Muscle of leg (tissue), 16 donors: ENCODE measurements at places on chromosomes 1 and 21.

DNA sequence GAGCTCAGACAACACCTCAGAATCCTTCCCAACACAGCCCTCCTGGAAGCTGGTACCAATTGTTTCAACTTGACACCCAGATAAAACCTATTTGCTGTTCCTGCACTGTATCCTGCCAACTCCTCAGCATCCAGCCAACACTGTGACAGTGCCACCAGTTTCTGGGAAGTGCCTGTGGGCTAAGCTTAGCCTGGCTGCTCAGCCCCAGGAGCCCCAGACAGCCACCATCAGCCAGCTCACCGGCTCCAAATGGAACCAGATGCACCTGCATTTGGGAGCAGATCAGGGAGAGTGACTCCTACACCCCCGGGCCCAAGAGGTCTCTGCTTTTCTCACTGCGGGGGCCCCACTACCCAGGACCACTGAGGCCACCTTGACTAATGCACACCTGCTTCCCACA is 24.9 kb downstream of the KCNN3 start:
- no peaks in the 10 kb centered on the region for H3K36me3 ChIP-seq
- no peak overlapping the region for H3K27ac ChIP-seq
- no peak for DNase-seq
- H3K4me3 ChIP-seq: no peak overlapping the region
- H3K4me1 ChIP-seq: peaks cover 87% of the 10 kb centered on the region

- H3K27me3 ChIP-seq: no peaks in the 10 kb centered on the region
- DNase-seq: no peak
- H3K36me3 ChIP-seq: peaks cover 4% of the 10 kb centered on the region
- no peak overlapping the region for H3K4me3 ChIP-seq
Observed at GRCh38 chr1:155011004-155011416, 8.4 kb downstream of the ZBTB7B start.

- H3K27me3 ChIP-seq: no peaks in the 10 kb centered on the region
- peak overlapping the region; percentile 74 for H3K27ac ChIP-seq
- H3K36me3 ChIP-seq: no peaks in the 10 kb centered on the region
- H3K4me1 ChIP-seq: peaks cover 95% of the 10 kb centered on the region
Observed at GRCh38 chr21:38990424-38990794, 184.7 kb downstream of the ETS2 start.

- H3K27ac ChIP-seq: no peak overlapping the region
- DNase-seq: no peak
- no peaks in the 10 kb centered on the region for H3K27me3 ChIP-seq
- no peak overlapping the region for H3K4me3 ChIP-seq
- no peaks in the 10 kb centered on the region for H3K36me3 ChIP-seq
Observed at GRCh38 chr1:89535537-89535936, 10.9 kb downstream of the LRRC8B start.

GRCh38 chr1:86339906-86340305 is 56.2 kb downstream of the ODF2L start:
- no peaks in the 10 kb centered on the region for H3K4me1 ChIP-seq
- no peak for DNase-seq
- H3K4me3 ChIP-seq: no peak overlapping the region
- H3K27ac ChIP-seq: no peak overlapping the region
- H3K36me3 ChIP-seq: no peaks in the 10 kb centered on the region

GRCh38 chr1:202291961-202292712 is 49.6 kb downstream of the UBE2T start:
- no peak overlapping the region for H3K4me3 ChIP-seq
- H3K27ac ChIP-seq: no peak overlapping the region
- peaks cover 25% of the 10 kb centered on the region for H3K4me1 ChIP-seq
- no peaks in the 10 kb centered on the region for H3K36me3 ChIP-seq
